NCI-H1417 (cell line): ENCODE measurements at places on chromosomes 12 and 14.
A peak's percentile ranks its signal among the peaks of the same experiment; 100 is the strongest.

- no peak for DNase-seq
Measured at GRCh38 chr14:68231898-68232297, 412.3 kb downstream of the RAD51B start.

GRCh38 chr12:4486980-4487379 is 41.4 kb upstream of the FGF6 start:
- no peak for DNase-seq

DNA sequence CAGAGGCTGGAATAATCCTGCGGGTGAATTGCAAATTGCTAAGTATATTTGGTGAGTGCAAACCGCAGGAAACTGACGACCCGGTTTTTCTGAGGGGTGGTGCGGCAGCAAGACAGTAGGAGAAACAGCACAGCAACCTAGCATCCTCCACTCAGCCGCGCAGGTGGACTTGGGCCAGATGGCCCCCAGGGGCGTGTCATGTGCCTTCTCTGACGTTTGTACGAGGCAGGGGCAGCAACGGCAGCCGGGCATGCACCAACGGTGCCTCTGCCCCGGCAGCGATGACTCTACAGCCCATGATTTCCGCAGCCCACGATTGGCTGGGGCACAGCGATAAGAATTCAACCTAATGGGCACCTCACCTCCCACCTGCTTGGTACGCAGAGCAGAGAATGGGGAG is 11.1 kb upstream of the CLEC2A start:
- no peak for DNase-seq

GRCh38 chr12:61563665-61564450 is 696.3 kb upstream of the USP15 start:
- DNase-seq, result no peak

DNA sequence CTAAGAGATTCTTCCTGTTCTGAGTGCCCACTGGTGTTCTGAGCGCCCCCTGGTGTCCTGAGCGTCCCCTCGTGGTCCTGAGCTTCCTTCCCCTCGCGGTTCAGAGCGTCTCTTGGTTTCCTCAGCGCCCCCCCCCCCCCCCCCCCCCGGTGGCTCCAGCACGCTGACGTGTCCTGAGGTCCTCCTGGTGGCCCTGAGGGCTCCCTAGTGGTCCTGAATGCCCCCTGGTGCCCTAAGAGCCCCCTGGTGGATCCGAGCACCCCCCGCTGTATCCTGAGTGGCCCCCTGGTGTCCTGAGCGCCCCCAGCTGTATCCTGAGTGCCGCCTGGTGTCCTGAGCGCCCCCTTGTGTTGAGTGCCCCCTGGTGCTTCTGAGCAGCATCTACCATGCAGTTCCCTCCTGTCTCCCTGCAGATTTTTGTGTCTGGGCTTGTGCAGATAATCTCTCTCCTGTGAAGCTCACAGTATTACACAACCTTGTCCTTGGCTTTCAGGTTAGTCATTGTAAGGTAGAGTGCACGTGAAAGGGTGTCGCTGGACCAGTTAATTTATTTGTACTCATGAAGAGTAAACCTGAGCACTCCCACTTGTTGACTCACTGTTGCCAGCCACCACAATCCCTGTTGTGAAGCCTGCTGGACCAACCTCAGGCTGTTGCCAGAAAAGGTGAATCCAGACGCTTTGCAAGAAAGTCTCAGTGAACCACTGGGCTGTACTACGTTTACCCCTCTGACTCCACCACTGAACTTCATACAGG is 1168.4 kb downstream of the TMEM121 start:
- peak; percentile 41 for DNase-seq
